NCI-H82 (cell line): ENCODE measurements at places on chromosomes 2 and 18.
A peak's percentile ranks its signal among the peaks of the same experiment; 100 is the strongest.

DNA sequence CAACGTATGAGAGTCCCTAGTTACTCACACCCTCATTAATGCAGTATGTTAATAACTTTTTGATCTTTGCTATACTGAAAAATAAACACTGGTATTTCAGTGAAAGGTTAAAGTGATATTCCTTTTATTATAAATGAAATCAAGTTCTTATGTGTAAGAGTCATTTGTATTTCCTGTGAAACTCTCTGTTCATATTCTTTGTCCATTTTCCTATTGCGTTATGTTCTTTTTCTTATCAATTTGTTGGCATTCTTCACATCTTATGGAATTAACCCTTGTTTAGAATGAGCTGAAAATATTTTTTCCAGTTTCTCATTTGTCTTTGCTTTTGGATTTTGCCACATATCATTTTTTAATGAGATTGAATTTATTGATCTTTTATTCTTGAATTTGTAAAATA lies 44.8 kb downstream of the NDUFAF7 start:
- DNase-seq: no peak

- no peak for DNase-seq
Measured at GRCh38 chr2:8380566-8380965, 301.3 kb upstream of the ID2 start.

GRCh38 chr18:24530630-24531111 lies 70.2 kb downstream of the HRH4 start:
- DNase-seq: peak; percentile 50

DNA sequence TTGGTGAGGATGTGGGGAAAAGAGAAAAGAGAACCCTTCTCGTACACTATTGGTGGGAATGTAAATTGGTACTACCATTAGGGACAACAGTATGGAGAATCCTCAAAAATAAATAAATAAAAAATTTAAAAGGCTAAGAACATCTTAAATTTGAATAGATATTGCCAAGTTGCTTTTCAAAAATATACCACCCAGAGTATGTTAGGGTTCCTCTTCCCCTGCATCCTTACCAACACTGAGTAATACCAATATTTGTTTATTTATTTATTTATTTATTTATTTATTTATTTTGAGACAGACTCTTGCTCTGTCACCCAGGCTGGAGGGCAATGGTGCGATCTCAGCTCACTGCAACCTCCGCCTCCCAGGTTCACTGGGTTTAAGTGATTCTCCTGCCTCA lies 5.5 kb upstream of the NRBP1 start:
- no peak for DNase-seq

- no peak for DNase-seq
Measured at GRCh38 chr2:127651971-127652550, 6.1 kb downstream of the GPR17 start.

DNA sequence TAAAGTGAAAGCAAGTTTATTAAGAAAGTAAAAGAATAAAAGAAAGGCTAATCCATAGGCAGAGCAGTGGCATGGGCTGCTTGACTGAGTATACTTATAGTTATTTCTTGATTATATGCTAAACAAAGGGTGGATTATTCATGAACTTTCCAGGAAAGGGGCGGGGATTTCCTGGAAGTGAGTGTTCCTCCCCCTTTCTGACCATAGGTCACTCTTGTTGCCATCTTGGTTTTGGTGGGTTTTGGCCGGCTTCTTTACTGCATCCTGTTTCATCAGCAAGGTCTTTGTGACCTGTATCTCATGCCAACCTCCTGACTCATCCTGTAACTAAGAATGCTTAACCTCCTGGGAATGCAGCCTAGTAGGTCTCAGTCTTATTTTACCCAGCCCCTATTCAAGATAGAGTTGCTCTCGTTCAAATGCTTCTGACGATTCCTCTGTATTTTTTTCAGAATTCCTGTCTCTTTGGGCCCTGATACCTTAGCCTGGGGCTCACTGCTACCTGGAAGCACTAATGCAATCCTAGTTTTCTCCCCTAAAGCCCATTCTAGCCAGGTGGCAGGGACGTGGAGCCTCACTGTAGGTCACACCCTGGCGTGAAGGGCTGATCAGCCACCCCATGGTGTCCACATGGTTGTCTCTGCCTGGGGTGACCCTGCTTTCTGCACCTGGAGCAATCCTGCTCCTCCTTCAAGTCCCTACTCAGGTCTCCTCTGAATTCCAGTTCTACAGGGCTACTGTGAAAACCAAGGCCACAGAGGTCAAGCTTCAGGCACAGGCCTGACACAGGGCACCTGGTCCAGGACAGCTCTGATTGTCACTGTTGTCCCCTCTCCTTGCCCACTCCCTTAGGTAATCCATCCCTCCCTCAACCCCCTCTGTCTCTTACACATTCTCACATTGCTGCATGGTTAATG lies 6.0 kb upstream of the SLC35F6 start:
- no peak for DNase-seq

DNA sequence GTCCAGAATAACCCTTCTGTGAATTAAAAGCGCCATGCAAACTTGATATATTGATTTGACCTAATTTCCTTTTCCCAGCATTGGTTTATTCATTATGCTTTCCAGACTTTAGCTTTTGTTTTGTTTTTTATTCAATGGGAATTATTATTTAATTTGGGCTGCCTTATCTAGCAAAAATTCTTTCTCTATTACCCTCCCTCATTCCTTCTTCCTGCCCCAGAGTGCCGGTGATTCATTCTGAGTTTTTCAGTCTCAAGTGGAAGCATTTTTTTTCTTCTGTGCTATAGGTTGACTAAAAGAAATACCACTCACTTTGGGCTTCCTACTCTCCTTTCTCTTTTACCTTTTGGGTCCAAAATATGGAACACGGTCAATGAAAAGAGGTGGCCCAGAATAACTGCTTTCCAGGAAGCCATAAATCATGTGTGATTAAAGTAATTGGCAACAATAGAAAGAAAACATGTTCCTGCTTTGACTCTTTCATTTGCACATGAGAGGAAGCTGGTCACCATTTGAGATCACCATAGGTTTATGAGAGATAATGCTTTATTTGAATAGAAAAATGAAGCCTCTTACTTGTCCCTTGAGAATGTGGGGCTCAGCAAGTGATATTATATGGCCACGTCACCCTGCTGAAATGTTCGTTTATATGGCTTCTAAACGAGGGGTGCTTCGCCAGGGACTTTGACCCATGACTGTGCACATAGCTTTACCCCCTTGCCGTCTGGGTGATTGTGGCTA lies 422.8 kb upstream of the ZEB2 start:
- DNase-seq: no peak

DNA sequence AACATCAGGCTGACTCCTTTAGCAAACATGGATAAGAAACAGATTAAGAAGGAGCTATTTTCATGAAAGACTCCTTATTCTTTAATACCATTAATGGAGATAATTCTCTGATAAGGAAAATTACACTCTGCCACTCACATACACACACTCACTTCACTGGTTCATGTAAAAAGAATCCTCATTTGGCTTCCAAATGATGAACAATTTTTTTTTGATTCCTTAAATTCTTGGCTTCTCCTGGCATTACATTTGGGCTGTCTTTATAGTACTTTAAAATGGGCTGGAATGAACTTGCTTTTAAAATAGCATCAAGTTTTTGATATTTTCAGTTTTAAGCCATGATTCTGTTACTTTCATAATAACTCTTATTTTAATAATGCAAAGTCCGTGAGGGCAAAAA lies 328.6 kb downstream of the SLC8A1 start:
- no peak for DNase-seq
